Astrocyte of the spinal cord (primary cell): ENCODE measurements at places on chromosomes 1 and 21.

DNA sequence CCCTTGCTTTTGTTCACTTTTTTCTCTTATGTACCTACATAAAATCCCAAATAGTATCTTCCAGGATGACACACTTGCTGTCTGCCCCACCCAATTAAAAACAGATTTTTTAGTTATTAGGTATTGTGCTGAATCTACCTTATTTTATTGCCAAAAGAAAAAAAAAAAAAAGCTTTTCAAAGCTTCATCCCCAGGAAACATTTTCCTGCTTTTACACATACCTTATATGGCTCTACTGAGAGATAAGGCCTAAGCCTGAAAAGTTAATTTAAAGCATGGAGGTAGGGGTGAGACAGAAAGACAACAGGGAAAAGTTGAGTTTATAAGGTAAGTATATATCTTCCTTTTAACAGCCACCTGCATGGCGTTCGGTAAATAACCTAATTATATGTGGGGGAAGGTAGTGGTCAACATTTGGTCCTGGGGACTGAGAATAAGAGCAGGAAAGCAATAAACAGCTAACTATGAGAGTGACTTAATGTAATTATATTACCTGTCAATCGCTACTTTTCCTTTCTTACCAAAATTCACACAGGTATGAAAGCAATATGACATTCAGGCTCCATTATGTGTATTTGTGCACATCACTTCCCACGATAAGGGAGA, 54.6 kb upstream of the BOLA1 start:
- DNase-seq: no peak

DNA sequence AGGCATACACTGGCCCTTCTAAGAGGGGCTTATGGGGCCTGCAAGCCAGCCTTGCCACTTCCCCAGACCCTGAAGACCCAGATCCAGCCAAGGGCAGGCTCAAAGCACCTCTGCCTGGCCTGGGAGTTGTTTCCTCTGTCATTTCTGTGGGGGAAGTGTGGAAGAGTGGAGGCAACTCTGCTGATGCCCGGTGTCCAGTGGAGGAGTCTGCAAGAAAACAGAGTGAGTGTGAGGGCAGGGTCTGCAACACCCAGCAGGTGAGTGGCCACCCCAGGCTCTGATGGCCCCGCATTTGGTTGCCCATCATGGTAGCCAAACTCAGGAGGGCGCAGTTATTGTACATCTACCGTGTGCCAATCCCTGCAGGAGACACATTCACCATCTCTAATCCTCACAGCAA, 8.4 kb downstream of the CLEC20A start:
- DNase-seq: no peak

GRCh38 chr1:104235141-104235540, 485.4 kb downstream of the AMY1C start:
- DNase-seq: no peak

DNA sequence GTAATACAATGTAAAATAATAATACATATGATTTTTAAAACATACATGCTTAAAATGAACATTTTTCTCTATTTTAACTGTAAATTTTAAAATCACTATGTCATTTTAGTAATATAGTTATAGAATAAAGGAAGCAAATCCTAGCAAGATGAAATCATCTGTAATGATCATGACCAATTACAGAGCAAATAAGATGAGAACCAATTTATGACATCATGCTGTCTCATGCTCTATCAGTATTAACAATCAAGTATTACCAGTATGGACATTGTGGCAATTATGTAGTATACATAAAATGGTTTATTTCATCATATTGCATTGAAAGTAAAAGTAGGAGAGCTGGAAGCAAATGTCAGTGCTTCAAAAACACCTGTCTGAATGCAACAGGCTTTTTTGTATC, 255.0 kb downstream of the VAV3 start:
- no peak for DNase-seq

GRCh38 chr1:9048551-9048950, 20.9 kb downstream of the SLC2A5 start:
- DNase-seq: no peak

DNA sequence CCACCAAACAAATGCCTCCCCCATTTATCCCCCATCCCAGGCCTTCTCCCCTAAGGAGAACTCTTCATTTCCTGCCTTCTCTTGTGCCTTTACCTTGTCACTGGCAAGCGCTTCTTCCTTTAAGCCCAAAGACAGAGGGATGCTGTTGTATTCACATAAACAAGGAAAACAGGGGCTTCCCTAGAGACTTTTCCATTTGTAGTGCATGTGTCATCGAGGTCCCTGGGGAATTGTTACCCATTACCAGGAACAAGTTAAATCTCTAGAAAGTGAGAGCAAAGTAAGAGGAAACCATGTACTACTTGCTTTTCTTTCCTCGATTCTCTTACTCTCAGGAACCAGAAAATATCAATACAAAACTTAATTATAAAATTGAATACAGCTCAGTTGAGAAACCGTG, 114.4 kb upstream of the DPT start:
- DNase-seq: no peak
